ENCODE measurements at places on chromosomes 4 and X. TPM values are rescaled to one million over a fixed set of nuclear protein-coding genes. Genes with fewer than 3 reads are reported as not detected.

STATH gene
- not detected for total RNA-seq

EVC gene
- 12.5 TPM for total RNA-seq

SOWAHB gene
- not detected for total RNA-seq

TEX13A gene
- total RNA-seq = not detected

PPAT gene
- total RNA-seq = 22.0 TPM

GAGE12H gene
- not detected for total RNA-seq

DMRTC1B gene
- total RNA-seq = 0.13 TPM

NIPAL1 gene
- total RNA-seq = 0.47 TPM

GAGE12E gene
- not detected for total RNA-seq

CFAP99 gene
- total RNA-seq = not detected

MAGEA10 gene
- total RNA-seq = not detected

ELMOD2 gene
- 11.4 TPM for total RNA-seq

SSX2B gene
- total RNA-seq = not detected

SMIM20 gene
- total RNA-seq = 22.8 TPM

GPC3 gene
- not detected for total RNA-seq

LPAR4 gene
- total RNA-seq = not detected

MAGEB6B gene
- total RNA-seq = not detected

LRRC66 gene
- not detected for total RNA-seq

TIGD4 gene
- 0.18 TPM for total RNA-seq

PARM1 gene
- 0.48 TPM for total RNA-seq

UGT2B11 gene
- total RNA-seq = not detected

CLDN22 gene
- total RNA-seq = not detected

DNAAF6 gene
- total RNA-seq = not detected

DLG3 gene
- total RNA-seq = 5.3 TPM

SLIT2 gene
- total RNA-seq = not detected

SRPX2 gene
- 4.8 TPM for total RNA-seq

MXRA5 gene
- total RNA-seq = not detected

AKAP4 gene
- not detected for total RNA-seq

BEX5 gene
- total RNA-seq = not detected

OTC gene
- total RNA-seq = not detected

ADH1A gene
- total RNA-seq = not detected

TSPAN7 gene
- total RNA-seq = 3.2 TPM

FAM9B gene
- not detected for total RNA-seq

WNK3 gene
- not detected for total RNA-seq

SHISA3 gene
- total RNA-seq = not detected

PDE6B gene
- total RNA-seq = not detected

PCYT1B gene
- not detected for total RNA-seq

POLN gene
- total RNA-seq = 1.1 TPM

YIPF6 gene
- total RNA-seq = 28.8 TPM

SMR3B gene
- total RNA-seq = not detected

NKX6-1 gene
- 0.48 TPM for total RNA-seq

HAND2 gene
- 0.31 TPM for total RNA-seq

FGG gene
- total RNA-seq = 5.1 TPM

CLCN4 gene
- 3.6 TPM for total RNA-seq

SLC16A2 gene
- total RNA-seq = 24.6 TPM

ZFP42 gene
- not detected for total RNA-seq

MMRN1 gene
- total RNA-seq = not detected

TMPRSS11B gene
- total RNA-seq = not detected

SPARCL1 gene
- total RNA-seq = not detected

PSAPL1 gene
- 0.14 TPM for total RNA-seq

TEX13C gene
- total RNA-seq = not detected

FAM193A gene
- total RNA-seq = 9.6 TPM

RWDD4 gene
- 17.9 TPM for total RNA-seq

TMPRSS11A gene
- total RNA-seq = not detected

HGFAC gene
- total RNA-seq = 0.13 TPM

FAM47A gene
- total RNA-seq = not detected

SLC10A4 gene
- 9.3 TPM for total RNA-seq

Measured in A549 treated with ZK216348 at 1 μM for 4 hours (cell line).